ENCODE measurements at places on chromosomes 3 and 15.

DNA sequence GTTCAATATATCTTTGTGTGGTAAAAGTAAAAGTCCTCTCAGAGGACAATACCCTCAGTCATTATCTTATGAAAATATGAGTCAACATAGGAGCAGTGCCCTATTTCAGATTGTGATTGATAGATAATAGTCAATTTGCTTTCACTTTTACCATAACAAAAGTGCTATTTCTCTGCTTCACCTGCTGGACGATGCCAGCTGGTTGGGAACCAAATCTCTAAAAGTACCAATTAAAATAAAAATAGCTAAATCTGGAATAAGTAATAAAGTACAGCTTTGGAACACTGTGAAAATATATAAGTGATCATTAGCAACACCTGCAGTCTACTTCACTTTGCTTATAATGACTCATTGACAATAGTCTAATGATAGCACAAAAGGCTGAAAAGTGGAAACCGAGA is 390.3 kb upstream of the AGTR1 start:
- DNase-seq: no peak

GRCh38 chr3:73789825-73790444 is 165.2 kb upstream of the PDZRN3 start:
- no peak for DNase-seq

DNA sequence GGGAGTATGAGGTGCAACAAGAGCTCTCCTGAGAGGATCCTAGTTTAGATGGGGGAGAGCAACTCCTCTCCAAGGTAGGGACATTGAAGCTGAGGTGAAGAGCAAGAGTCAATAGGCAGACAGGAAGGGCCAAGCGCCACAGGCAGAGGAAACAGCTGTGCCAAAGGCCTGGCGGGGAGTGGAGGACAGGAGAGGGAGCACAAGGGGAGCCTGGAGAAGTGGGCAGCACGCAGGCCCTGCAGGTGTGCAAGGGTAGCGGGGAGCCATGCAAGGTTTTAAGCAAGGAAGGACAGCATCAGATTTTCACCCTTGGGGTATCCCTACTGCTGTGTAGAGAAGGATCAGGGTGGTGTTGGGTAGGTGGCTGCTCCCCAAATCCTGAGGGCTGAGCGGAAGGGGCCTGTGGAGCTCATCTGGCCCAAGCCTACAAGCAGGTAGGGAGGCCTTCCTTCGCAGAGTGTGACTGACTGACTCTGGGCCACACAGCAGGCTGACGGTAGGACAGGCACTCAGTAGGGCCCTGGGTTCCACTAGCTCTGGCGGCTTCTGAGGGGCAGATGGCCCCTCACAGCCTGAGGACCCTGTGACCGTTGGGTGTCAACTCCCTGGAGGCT is 13.3 kb downstream of the CHST13 start:
- no peak for DNase-seq

- no peak for DNase-seq
Observed at GRCh38 chr3:48157202-48157840, 30.9 kb downstream of the CDC25A start.

- DNase-seq: no peak
Observed at GRCh38 chr3:134857356-134857755, 62.3 kb downstream of the EPHB1 start.
